ENCODE measurements at places on chromosomes 3 and 15. TPM values are rescaled to one million over a fixed set of nuclear protein-coding genes. Genes with fewer than 3 reads are reported as not detected.

DNA sequence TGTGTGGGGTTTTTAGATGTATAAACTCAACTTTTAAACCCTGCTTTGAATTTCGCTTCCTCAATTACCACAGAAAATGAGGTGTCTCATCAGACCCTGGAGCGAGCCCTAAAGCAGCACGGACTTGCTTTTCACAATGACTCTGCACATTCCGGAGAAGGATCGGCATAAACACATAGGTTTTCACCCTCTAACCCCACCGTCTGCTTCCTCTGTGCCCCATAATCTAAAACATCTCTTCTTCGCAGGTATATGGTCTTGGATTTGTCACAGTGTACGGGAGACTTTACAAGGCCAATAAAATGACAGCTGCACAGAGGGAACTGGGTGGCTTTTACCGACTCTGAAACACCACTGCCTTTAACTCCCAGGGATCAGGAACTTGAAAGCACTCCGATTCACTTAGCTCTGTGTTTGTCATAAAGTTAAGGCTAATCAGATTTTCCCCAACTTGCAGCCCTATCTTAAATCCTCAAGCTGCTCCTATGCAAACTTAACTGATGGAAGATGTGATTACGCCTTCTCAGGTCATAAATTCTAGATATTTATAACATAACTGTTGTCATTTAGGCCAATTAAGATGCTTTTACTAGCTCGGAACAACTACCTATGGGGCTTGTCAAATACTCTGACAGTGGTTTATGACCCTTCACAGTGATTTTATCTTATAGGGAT lies 133.4 kb upstream of the WNT5A start:
- no peaks in the 10 kb centered on the region for H3K4me1 ChIP-seq
- no peak overlapping the region for H3K27ac ChIP-seq
- H3K27me3 ChIP-seq = no peaks in the 10 kb centered on the region
- H3K4me3 ChIP-seq = no peak overlapping the region

- no peak overlapping the region for H3K4me3 ChIP-seq
- H3K36me3 ChIP-seq = peaks cover 2% of the 10 kb centered on the region
- peaks cover 2% of the 10 kb centered on the region for H3K27me3 ChIP-seq
- H3K4me1 ChIP-seq = no peaks in the 10 kb centered on the region
- DNase-seq = no peak
- H3K27ac ChIP-seq = no peak overlapping the region
Observed at GRCh38 chr3:123909785-123910184, 25.7 kb upstream of the MYLK start.

Gene CLDN18
- total RNA-seq = not detected

GRCh38 chr3:183178833-183179549 lies 16.5 kb upstream of the LAMP3 start:
- peaks cover 31% of the 10 kb centered on the region for H3K27me3 ChIP-seq
- no peaks in the 10 kb centered on the region for H3K36me3 ChIP-seq
- H3K4me1 ChIP-seq = peaks cover 15% of the 10 kb centered on the region

DNA sequence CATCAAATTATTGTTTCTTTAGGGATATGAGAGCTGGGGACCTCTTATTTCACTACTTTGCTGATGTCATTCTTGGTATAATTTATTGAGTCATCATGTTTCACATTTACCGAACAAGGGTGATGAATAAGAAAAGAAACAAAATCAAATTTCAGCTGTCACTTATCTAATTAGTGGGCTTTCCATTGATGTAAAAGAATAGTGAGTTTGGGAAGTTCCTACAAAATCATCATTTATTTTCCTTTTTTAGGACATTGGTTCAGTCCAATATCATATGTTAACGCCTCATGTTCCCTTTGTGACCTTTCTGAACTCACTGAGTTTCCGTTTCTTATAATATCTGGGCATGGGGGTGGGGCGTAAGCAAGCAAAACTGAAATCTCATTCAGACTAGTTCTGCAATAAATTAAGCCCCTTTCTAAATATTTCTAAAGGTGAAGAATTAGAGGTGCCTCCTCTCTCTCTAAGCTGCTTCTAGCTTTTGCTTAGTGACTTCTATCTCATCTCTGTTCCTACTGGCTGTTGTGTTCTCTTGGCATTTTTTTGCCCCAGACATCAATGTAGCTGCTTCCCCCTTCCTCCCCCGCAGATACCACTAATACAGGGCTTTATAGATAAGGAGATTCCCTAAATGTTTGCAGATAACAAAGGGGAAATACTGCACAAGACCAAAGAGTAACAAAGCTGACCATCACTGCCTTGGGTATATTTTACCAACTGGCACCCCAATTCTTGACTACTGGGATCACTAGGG lies 238.0 kb upstream of the CTNNB1 start:
- H3K4me3 ChIP-seq = no peak overlapping the region
- no peak overlapping the region for H3K27ac ChIP-seq
- peaks cover 5% of the 10 kb centered on the region for H3K27me3 ChIP-seq
- no peaks in the 10 kb centered on the region for H3K4me1 ChIP-seq

DNA sequence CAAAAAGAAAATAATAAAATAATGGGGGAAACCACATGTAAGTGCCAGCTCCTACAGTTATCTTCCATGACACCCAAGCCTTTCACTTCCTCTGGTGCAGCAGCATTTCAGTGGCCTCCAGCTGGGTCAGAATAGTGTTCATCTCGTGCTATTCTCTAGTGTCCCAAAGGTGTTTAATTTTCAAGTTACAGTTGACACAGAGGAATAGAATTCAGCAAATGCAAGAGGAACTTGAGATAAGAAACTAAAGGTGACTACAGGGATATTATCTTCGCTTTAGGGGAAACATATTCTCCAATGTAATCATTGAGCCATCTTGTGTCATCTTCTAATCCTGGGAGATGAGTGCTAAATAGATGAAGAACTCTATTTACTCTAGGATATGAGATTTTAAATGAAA lies 212.8 kb downstream of the EPHA3 start:
- no peaks in the 10 kb centered on the region for H3K36me3 ChIP-seq
- DNase-seq = no peak
- no peaks in the 10 kb centered on the region for H3K4me1 ChIP-seq
- H3K27me3 ChIP-seq = no peaks in the 10 kb centered on the region
- H3K4me3 ChIP-seq = no peak overlapping the region

- H3K27me3 ChIP-seq = no peaks in the 10 kb centered on the region
- H3K4me3 ChIP-seq = peak overlapping the region; percentile 96
- H3K27ac ChIP-seq = peak overlapping the region; percentile 69
- DNase-seq = no peak
- H3K4me1 ChIP-seq = peaks cover 16% of the 10 kb centered on the region
- peaks cover 2% of the 10 kb centered on the region for H3K36me3 ChIP-seq
Observed at GRCh38 chr3:38455639-38456430, 2.1 kb downstream of the ACVR2B start.

DNA sequence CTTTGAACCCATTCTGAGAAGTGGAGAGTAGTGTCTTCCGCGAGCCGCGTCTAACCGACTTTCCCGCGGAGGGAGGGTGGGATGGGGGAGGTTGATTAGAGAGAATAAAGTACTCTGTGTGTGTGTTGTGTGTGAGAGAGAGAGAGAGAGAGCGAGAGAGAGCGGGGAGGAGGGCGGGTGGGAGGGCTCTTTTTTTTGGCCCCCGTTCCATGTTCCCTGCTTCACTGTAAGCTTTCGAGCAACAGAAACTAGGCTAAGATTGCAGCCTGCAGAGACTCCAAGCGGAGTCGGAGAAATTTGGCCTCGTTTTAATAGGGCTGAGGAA lies 1.6 kb upstream of the MEIS2 start:
- peaks cover 37% of the 10 kb centered on the region for H3K4me1 ChIP-seq
- H3K36me3 ChIP-seq = peaks cover 14% of the 10 kb centered on the region
- H3K27ac ChIP-seq = peak overlapping the region; percentile 55
- H3K4me3 ChIP-seq = peak overlapping the region; percentile 43

- no peak for DNase-seq
- no peaks in the 10 kb centered on the region for H3K36me3 ChIP-seq
- H3K27ac ChIP-seq = no peak overlapping the region
Observed at GRCh38 chr3:142857056-142857455, 31.8 kb downstream of the PCOLCE2 start.

GRCh38 chr15:40493089-40493840 lies 22.5 kb downstream of the CHST14 start:
- peak; percentile 64 for DNase-seq
- peak overlapping the region; percentile 66 for H3K27ac ChIP-seq
- H3K27me3 ChIP-seq = peaks cover 4% of the 10 kb centered on the region
- H3K4me3 ChIP-seq = peak overlapping the region; percentile 20
- peaks cover 25% of the 10 kb centered on the region for H3K4me1 ChIP-seq

Gene BFSP2
- 0.45 TPM for total RNA-seq

DNA sequence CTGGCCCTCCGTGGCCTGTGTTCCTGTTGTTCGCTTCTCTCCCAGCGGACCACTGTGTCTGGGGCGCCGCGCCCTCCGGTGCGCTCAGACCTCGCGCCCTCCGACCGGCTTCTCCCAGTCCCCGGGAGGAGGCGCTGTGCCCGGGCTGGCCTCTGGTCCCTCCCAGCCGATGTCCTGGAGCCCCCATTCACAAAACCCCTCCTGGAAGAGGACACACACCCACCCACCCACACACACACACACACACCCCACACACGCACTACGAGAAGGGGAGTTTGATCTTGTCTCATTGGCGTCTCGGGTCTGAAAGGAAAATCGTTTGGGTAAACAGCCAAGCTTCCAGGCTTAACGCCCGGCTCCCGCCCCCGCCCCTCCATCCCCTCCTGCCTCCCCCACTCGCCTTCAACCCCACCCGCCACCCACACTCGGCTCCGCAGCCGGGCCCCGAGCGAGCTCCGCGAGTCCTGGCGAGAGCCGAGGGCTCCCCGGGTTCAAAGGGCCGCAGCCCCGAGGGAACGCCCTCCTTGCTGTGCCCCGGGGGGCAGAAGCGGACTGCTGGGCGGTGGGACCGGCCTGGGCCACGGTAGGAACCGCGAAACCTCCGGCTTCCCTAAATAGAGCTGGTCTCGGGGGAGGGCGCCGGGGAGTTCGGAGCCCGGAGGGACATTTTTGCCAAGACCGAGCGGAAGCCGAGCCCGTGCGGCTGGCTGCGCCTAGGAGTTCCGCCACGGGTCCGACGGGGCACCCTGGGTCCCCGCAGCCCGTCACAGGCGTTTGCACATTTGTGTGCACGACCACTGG lies 23.6 kb downstream of the NR2F2 start:
- H3K27me3 ChIP-seq = peaks cover 65% of the 10 kb centered on the region
- H3K36me3 ChIP-seq = peaks cover 8% of the 10 kb centered on the region
- H3K4me1 ChIP-seq = peaks cover 23% of the 10 kb centered on the region
- H3K4me3 ChIP-seq = no peak overlapping the region

- no peaks in the 10 kb centered on the region for H3K4me1 ChIP-seq
- no peak overlapping the region for H3K27ac ChIP-seq
- no peak overlapping the region for H3K4me3 ChIP-seq
- H3K36me3 ChIP-seq = no peaks in the 10 kb centered on the region
- peaks cover 6% of the 10 kb centered on the region for H3K27me3 ChIP-seq
Observed at GRCh38 chr3:132265488-132265887, 51.7 kb upstream of the ACP3 start.

- peaks cover 19% of the 10 kb centered on the region for H3K36me3 ChIP-seq
- no peaks in the 10 kb centered on the region for H3K27me3 ChIP-seq
- H3K4me3 ChIP-seq = no peak overlapping the region
- H3K27ac ChIP-seq = no peak overlapping the region
- no peak for DNase-seq
Observed at GRCh38 chr3:18531662-18532061, 106.5 kb upstream of the SATB1 start.

Gene CORO2B
- not detected for total RNA-seq

- peaks cover 32% of the 10 kb centered on the region for H3K27me3 ChIP-seq
- H3K4me1 ChIP-seq = peaks cover 5% of the 10 kb centered on the region
- no peak overlapping the region for H3K27ac ChIP-seq
- H3K4me3 ChIP-seq = no peak overlapping the region
- H3K36me3 ChIP-seq = no peaks in the 10 kb centered on the region
- peak; percentile 69 for DNase-seq
Observed at GRCh38 chr15:83380682-83381081, 66.5 kb upstream of the SH3GL3 start.

DNA sequence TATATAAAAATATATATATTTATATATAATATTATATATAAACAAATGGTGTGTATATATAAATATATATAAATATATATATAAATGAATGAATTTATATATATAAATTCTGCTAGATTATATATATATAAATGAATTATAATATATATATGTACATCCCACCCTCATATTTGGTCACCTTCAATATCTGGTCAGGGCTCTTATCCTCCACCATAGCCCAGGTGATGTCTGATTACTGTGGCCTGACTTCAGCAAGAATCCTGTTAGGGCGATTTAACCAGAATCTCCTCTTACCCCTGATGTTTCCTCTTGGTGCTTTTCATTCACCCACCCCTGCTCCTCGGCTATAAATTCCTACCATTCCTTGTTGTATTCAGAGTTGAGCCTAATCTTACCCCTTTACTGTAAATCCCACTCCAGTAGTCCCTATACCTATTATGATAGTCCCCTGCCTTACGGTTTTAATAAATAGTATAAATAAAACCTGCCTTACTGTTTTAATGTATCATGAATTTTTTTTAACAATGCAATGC lies 439.6 kb downstream of the PLOD2 start:
- no peak overlapping the region for H3K27ac ChIP-seq
- H3K27me3 ChIP-seq = no peaks in the 10 kb centered on the region
- DNase-seq = no peak
- H3K4me1 ChIP-seq = no peaks in the 10 kb centered on the region
- H3K4me3 ChIP-seq = no peak overlapping the region

GRCh38 chr3:46097691-46098241 lies 70.5 kb upstream of the XCR1 start:
- DNase-seq = peak; percentile 74
- H3K4me3 ChIP-seq = peak overlapping the region; percentile 63
- H3K4me1 ChIP-seq = peaks cover 94% of the 10 kb centered on the region
- peaks cover 61% of the 10 kb centered on the region for H3K36me3 ChIP-seq

DNA sequence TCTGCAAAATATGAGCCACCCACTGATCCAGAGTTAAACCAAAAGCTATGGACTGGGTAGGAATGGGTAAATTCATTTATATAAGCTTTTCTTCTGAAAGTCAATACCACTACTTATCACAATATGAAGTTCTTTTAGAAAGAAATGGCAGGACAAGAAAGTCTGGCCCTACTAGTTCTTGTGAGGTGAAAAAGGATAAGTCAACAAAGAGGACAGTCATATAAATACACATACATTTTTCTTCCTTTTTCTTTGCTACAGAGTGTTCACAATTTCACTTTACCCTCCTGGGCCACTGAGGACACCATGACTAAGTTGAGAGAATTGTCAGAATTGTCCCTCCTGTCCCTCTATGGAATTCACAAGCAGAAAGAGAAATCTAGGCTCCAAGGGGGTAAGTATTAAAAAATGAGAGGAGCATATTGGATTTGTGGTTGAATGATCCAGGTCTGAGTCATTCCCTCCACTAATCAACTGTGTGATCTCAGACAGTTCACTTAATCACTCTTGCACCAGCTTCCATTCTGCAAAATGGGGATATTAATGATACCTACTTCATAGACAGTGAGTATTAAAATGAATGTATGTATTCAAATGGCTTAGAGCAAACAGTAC lies 27.6 kb downstream of the ACP3 start:
- H3K36me3 ChIP-seq = no peaks in the 10 kb centered on the region
- no peak for DNase-seq
- no peaks in the 10 kb centered on the region for H3K4me1 ChIP-seq
- H3K4me3 ChIP-seq = no peak overlapping the region

GRCh38 chr3:185387646-185388045 lies 24.7 kb downstream of the MAP3K13 start:
- no peak for DNase-seq
- H3K4me1 ChIP-seq = no peaks in the 10 kb centered on the region
- no peaks in the 10 kb centered on the region for H3K36me3 ChIP-seq
- no peak overlapping the region for H3K27ac ChIP-seq

All from activated CD8-positive, alpha-beta T cell treated with anti-CD3 and anti-CD28 coated beads, Interleukin-2, amount 10 ng/mL, durations not matched to agents 7 days and 5 days (primary cell).